ENCODE measurements at places on chromosomes 12 and 14.
A peak's percentile ranks its signal among the peaks of the same experiment; 100 is the strongest.

GRCh38 chr14:20440882-20441281 lies 4.9 kb upstream of the KLHL33 start:
- no peak for DNase-seq

DNA sequence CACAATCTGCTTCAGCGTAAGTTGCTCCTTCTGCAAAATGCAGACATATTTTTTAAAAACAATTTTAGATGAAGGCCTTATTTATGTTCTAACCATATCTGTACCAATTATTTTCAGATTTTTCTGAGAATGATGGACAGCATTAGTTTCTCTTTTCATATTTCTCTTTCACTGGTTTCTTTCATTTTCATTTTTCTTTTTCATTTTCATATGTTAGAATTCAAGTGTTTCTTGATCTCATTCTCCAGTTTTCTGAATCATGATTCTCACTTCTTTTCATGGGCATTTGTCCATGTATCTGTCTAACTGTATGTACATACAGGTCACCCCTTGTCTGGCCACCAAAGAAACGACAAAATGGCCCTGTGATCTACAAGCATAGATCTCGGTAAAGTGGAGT lies 346.6 kb downstream of the NAV3 start:
- no peak for DNase-seq

GRCh38 chr14:44149597-44149996 lies 357.5 kb downstream of the FSCB start:
- no peak for DNase-seq

DNA sequence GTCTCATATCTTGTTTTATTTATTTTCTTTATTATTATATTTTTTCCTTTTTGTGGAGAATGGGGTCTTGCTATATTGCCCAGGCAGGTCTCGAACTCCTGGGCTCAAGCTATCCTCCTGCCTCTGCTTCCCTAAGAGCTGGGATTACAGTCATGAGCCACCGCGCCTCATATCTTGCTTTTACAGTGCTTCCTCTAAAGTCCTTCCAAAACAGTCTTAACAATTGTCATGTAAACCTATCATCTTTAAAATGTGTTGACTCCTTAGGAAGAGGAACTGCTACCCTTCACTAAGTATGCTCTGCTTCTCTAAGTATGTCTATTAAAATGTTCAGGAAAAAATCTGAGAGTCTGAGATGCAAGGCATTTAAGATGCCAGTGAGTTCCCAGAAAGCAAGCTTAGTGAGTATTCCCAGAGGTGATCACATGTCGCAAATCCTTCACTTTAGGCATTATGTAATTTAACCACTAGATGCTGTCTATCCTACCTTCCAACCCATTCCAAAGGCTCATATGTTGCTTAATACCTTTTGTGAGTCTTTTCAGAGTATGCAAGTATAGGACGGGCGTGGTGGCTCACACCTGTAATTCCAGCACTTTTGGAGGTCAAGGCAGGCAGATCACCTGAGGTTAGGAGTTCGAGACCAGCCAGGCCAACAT lies 19.7 kb upstream of the FOXJ2 start:
- no peak for DNase-seq

- DNase-seq: no peak
Observed at GRCh38 chr14:50828721-50829488, 2.1 kb downstream of the NIN start.

DNA sequence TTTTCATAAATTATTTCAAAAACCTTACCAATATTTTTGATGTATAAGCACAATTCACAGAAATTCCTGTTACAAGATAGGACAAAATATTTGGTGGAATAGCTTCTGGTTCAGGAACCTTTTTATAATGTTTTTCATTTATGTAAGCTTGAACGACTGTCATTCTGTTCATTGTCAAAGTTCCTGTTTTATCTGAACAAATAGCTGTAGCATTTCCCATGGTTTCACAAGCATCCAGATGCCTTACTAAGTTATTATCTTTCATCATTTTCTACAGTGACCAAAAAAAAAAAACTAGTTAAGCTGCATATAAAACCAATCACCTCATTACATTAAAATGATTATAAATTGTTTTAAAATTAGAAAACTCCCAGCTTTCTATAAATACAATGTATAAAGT lies 87.1 kb downstream of the ATP2B1 start:
- DNase-seq: peak; percentile 41

GRCh38 chr12:4106621-4107020 lies 166.9 kb upstream of the CCND2 start:
- DNase-seq: no peak

GRCh38 chr12:99911967-99912366 lies 72.8 kb downstream of the ANKS1B start:
- no peak for DNase-seq

DNA sequence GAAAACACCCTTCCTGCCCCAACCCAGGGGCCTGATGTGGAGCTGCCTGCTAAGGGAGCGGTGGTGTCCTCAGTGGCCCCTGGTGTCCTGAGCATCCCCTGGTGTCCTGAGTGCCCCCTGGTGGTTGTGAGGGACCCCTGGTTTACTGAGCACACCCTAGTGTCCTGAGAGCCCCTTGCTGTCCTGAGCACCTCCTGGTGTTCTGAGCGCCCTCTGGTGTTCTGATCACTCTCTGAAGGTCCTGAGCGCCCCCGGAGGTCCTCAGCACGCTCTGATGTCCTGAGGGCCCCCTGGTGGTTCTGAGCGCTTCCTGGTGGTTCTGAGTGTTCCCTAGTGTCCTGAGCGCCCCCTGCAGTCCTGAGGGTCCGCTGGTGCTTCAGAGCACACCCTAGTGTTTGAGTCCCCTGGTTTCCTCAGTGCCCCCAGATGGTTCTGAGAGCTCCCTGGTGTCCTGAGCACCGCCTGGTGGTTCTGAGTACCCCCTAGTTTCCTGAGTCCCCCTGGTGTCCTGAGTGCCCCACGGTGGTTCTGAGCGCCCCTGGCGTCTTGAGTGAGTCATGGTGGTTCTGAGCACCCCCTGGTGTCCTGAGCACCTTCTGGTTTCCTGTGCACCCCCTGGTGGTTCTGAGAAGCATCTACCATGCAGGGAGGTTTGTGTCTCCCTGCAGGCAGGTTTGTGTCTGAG lies 1004.2 kb downstream of the TMEM121 start:
- no peak for DNase-seq

- DNase-seq: no peak
Observed at GRCh38 chr14:53520078-53520928, 367.2 kb upstream of the DDHD1 start.

DNA sequence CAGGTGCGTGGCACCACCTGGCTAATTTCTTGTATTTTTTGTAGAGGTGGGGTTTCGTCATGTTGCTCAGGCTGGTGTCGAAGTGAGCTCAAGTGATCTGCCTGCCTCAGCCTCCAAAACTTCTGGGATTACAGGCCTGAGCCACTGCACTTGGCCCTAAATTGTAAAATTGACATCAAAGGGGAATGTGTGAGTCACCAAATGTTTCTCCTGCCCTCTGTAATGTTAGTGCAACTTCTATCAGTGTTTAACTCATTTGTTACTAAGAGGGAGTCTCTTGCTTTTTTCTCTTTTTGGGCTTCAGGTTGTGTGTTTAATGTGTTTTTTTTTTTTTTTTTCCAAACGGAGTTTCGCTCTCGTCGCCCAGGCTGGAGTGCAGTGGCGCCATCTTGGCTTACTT lies 2.3 kb downstream of the TULP3 start:
- DNase-seq: peak; percentile 22

DNA sequence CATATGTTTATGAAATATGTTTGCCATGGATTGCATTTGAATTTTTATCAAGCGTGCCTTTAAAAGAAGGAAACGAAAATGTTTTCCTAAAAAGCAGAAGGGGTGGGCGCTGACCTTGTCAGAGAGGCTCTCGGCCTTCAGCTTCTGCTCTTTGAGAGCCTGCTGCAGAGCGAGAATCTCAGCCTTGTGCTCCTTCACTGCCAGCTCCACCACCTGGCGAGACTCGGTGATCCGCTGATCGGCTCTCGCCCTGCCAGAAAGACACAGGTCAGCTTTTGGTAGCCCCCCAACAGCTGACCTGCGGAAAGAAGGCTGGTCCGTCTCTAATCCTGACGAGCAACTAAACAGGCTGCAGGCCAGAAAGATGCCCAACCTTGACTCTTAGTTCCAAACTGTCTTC lies 62.4 kb downstream of the PRKAB1 start:
- peak; percentile 8 for DNase-seq

DNA sequence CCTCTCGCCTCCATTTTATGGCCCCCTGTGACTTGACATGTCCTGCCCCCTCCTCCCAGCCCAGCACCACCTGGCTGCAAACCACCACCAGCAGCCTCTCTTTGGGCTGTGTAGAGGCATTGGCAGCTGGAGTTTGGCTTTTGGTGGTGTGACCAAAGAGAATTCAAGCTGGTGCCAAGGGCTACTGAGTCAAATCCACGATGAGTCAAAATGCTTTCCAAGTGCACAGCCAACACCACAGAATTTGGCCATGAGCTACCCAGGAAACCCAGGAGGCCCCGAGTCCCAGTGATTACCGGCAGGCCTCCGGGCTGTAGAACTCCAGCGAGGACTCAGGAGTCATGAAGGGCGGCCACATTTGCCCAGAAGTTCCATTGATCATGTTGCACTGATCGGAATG lies 53.8 kb downstream of the SCARB1 start:
- no peak for DNase-seq

GRCh38 chr12:3551386-3551785 lies 60.4 kb downstream of the PRMT8 start:
- DNase-seq: no peak

GRCh38 chr14:46290706-46291105 lies 360.9 kb downstream of the RPL10L start:
- DNase-seq: no peak

DNA sequence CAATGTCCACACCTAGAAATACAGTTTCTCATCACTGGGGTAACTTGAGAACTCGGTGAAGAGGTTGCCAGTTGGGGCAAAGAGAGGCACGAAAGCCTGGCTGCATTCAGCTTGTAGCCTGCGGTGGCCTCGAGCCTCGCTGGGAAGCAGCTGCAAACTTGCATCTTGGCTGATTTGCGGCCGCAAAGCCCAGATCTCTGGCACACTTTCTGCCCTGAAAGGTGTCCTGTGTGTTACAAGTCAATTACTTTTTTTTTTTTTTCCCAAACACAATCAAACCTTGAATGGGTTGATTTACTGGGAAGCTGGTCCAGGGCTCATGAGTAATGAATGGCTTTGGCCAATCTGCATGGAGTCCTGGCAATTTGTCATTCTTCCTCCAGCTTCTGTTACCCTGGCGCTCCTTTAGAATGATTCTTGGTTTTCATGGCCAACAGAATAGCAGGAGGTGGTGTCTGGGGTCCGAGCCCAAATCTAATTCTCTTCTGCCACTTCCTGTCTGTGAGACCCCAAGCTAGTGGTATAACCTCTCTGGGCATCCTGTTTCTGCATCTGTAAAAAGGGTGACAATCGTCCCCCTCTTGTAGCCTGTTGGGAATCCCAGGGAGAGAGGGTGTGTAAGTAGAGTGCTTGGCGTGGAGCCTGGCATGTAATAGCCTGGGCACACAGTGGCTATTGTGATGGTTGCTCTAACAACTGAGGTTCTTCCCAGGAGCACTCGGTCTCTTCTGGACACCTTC lies 6.7 kb downstream of the BCL7A start:
- DNase-seq: no peak

DNA sequence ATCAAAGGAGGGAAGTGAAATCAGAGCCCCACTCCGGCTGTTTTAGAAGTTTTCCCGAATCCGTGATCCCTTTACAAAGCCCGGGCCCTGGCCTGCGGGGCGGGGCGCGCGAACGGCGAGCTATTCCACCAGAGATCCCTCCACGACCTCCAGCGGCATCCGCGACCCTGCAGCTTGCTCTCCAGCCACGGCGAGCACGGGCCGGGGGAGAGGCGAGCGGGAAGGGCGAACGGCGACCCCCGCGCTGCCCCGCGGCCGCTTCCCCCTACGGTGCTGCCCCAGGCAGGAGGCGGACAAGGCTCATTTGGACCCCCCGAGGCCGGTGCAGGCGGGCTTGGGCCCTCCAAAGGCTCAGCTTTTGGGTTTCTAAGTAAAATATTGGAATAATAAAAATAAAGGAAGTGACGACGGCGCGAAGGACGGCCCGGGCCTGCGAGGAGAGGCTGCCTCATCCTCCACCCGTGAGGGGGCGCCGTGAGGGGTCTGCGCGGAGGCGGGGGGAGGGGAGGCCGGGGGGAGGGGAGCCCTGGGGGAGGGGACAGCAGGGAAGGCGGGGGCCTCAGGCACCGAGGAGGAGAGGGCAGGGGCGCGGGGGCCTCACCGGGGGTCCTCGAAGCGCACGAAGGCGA lies 613 bp downstream of the SRSF9 start:
- no peak for DNase-seq

DNA sequence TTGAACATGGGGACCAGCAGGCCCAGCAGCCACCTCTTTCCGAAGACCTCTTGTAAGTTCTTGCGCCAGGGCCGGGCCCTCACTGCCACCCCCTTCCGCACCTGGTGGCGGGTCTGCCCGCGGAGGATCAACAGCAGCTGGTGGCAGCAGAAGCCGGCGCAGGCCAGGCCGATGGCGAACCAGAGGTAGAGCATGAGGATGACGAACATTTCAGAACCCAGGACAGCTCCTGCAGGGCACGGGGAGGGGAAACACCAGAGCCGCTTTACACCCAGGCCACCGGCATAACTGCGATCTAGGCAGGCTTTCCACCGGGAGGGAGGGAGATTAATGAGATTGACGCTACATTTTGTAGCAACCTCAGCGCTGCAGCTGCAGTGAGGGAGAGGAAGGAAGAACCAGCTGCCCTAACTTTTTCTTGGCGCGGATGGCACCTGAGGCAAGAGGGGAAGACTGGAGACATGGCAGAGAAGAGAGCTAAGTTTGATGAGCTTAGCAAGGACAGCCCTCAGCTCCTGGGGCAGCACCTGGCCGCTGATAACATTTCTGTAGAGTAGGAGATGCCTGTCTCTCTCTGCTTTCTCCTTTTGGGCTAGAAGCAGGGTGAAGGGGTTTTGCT lies 7.8 kb downstream of the ZDHHC22 start:
- DNase-seq: peak; percentile 72

GRCh38 chr14:63241096-63241495 lies 36.9 kb downstream of the RHOJ start:
- no peak for DNase-seq

DNA sequence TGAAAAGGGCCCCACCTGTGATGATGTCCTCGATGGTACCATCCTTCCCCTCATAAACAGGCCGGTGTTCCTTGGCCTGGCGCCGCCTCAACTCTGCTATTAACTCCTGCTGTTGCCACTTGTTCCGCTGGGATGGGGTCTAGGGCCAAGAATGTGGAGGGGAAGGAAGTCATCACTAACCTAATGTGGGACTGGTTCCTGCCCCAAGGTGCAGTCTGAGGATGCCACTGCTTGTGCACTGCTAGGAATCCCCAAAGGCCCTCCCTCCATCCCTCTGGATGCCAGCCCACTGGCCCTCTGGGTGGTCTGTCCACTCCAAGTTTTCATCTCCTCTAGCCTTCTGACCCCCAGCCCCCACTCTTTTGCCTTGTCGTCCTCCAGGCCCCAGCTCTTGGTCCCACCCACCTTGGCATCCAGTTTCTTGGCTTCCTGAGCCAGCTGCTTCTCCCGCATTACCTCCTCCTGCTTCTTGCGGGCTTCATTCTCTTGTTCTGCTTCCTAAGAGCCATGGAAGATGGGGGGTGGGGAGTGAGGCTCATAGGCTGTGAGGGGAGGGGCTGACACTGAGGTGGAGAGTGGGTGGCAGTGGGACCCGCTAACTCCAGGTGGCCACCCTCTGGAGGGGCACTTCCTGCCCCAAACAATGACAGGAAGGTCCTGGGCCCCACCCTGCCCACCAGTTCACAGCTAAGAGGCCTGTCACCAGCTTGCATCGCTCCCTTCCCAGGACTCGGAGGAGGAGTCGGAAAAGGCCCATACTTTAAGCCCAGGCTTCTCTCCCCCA lies 23.7 kb downstream of the PRPF40B start:
- no peak for DNase-seq

GRCh38 chr12:82408844-82409243 lies 50.5 kb downstream of the METTL25 start:
- DNase-seq: no peak
